Left colon (tissue), 2 donors: ENCODE measurements at places on chromosomes 13 and 19. TPM values are rescaled to one million over a fixed set of nuclear protein-coding genes. Genes with fewer than 3 reads are reported as not detected.

- no peak for DNase-seq
Measured at GRCh38 chr13:46526740-46527139, 26.2 kb upstream of the LRCH1 start.

DNA sequence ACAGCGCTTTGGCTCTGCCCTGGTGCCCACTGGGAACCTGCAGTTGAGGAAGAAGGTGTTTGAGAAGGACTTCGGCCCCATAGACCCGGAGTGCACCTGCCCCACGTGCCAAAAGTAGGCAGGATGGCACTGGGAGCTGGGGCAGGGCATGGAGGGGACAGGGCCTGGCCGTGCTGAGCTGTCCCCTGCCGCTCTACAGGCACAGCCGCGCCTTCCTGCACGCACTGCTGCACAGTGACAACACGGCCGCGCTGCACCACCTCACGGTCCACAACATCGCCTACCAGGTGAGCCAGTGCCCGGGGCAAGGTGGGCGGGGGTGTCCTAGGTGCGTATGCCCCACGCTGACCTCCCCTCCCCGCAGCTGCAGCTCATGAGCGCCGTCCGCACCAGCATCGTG lies 5.1 kb upstream of the DNM2 start:
- peak; percentile 77 for DNase-seq

DNA sequence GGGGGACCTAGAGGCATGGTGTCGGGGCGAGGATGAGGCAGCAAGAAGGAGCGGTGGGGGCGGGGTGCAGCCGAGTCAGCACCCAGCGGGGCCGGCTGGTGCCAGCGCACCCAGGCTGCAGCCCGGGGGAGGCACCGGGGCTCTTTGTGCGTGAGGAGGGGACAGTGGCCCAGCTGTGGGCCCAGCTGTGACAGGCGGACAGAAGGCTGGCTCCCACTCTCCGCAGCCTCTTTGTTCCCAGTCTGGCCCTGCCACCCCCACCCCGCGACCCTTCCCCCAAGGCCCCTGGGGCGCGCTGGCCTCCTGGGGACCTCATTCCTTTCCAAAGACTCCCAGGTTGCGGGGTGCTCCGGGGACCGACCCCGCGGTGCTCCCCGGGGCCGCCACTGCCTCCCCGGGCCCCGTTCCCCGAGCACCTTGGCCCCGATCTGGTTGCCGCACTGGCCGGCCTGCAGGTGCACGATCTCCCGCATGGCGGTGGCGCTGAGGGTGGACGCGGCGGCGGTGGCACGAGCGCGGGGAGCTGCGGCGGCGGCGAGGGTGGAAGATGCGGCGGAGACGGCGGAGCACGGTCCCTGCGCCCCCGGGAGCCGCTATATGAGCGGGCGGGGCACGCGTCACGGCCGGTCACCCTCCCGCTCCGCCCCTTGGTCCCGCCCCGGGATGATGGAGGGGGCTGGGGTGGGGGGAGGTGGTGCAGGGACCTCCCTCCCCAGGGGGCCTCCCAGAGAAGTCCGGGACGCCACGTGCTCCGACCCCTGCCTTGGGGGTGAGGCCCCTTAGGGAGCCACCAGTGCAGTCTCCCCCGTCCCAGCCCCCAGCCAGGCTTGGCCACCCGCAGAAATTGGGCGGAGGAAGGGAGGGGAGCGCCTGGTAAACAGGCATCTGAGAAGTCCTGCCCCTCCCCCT lies at the start of gene TUBB4A:
Gene TUBB4A, minus strand, starts transcription at position 570 of the 909 bp plus-strand sequence. Its CDS starts 97 bp downstream, at position 473.
- no peak for DNase-seq

GRCh38 chr13:99953138-99953755 lies 18.3 kb downstream of the ZIC5 start:
- DNase-seq: no peak

DNA sequence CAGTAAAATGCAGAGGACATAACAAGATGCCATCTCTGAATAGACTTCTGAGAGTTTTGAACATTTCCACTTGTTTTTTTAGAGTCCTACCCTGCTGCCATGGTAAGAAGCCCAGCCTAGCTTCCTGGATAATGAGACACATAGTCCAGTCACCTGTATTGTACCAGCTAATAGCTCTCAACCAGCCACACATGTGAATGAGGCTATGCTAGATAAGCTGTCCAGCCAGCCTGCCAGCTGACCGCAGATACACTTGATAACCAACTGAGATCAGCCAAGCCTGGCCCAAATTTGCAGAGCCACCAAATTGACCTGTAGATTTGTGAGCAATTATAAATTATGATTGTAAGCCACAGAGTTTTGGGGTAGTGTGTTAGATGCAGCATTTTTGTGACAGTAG lies 10.7 kb downstream of the RFXAP start:
- DNase-seq: no peak

DNA sequence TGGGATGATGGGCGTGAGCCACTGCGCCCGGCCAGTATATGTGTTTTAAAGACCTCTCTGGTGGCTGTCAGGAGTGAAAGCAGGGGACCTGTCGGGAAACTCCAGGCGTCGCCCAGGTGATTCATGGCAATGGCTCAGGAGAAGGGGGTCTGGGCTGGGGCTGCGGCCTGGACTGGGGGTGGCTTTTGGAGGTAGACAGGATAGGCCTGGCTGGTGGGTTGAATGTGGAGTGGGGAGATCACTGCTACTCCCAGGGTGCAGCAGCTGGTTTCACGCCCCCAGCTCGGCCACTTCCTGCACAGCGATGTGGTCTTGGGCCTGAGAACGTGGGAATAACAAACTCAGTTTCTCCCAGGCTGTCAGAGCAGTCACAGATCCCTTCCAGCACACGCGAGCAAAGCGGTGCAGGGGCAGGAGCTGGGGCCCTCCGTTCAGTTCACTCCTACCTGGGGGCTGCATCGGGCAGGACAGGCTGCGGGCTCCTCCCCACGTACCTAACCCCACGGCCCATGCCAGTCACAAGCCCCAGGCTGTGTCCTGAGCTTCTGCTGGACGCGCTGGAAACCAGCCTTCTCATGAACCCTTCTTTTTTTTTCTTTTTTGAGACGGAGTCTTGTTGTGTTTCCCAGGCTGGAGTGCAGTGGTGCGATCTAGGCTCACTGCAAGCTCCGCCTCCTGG lies 18.9 kb downstream of the KDM4B start:
- DNase-seq: no peak

GRCh38 chr19:50547385-50548190 lies 20.6 kb downstream of the LRRC4B start:
- DNase-seq: no peak

CGB3 gene
- not detected for total RNA-seq

KCNRG gene
- 0.92 TPM for total RNA-seq

RNF17 gene
- total RNA-seq: not detected
